ENCODE measurements at places on chromosomes 6 and 20. TPM values are rescaled to one million over a fixed set of nuclear protein-coding genes. Genes with fewer than 3 reads are reported as not detected.

The ORC3 gene
- total RNA-seq = 20.1 TPM

The KIF6 gene
- total RNA-seq = 1.1 TPM

The TCP11 gene
- not detected for total RNA-seq

The CCN6 gene
- not detected for total RNA-seq

The TRDN gene
- total RNA-seq = not detected

The CCR6 gene
- not detected for total RNA-seq

The TRERF1 gene
- total RNA-seq = 12.8 TPM

The SPATS1 gene
- not detected for total RNA-seq

The CTCFL gene
- not detected for total RNA-seq

The FUCA2 gene
- 19.2 TPM for total RNA-seq

The TCF15 gene
- total RNA-seq = 19.7 TPM

The OPN5 gene
- not detected for total RNA-seq

The HLA-DPA1 gene
- 1.0 TPM for total RNA-seq

The C20orf202 gene
- total RNA-seq = not detected

The SNX9 gene
- 45.7 TPM for total RNA-seq

The WFDC12 gene
- not detected for total RNA-seq

The HLA-DQA2 gene
- total RNA-seq = not detected

The IL17A gene
- not detected for total RNA-seq

Measured in glutamatergic neuron (in vitro differentiated cells).